ENCODE measurements at places on chromosomes 7 and 10. TPM values are rescaled to one million over a fixed set of nuclear protein-coding genes. Genes with fewer than 3 reads are reported as not detected.

The CALN1 gene
- 2.6 TPM for polyA plus RNA-seq

The ACSM6 gene
- polyA plus RNA-seq: not detected

The CRYGN gene
- 0.33 TPM for polyA plus RNA-seq

The GNGT1 gene
- polyA plus RNA-seq: not detected

The HKDC1 gene
- 0.08 TPM for polyA plus RNA-seq

The DRGX gene
- polyA plus RNA-seq: not detected

All from muscle of arm (tissue), 14 donors.